ENCODE measurements at places on chromosomes 5 and 9. TPM values are rescaled to one million over a fixed set of nuclear protein-coding genes. Genes with fewer than 3 reads are reported as not detected.

GRCh38 chr5:17448877-17449276 lies 49.2 kb upstream of the TAF11L2 start:
- no peak for DNase-seq

DNA sequence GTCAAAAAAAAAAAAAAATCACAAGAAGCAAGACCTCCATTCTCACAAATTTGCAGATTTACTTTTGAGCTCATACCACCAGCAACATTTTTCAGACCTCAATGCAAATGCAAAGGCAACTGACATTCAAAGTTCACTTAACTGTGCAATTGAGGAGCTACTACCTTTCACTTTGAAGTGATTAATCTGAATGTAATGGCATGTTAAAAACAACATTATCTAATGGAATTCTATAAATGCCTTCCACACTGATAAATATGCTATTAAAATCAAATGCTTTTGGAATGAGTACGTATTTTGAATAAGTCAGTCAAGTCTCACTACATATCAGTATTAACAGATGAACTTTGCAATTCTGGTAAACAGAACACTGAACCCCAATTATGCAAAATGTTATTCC lies 32.3 kb downstream of the UBQLN1 start:
- no peak for DNase-seq

DNA sequence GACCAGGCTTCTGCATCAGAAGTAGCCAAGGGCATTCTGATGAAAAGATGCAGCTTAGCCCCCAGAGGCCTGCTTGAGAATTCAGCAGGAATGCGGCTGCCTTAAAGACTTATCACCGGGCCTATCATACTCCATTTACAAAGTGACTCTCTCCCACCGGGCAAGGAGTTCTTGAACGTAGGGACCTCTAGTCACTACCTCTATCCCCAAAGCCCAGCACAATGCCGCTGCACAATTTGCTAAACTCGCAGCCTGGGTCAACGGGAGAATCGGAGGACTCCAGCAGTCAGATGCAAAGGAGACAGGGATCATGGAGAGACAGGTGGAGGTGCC lies 661 bp downstream of the PDCL start:
- DNase-seq = no peak

GRCh38 chr5:57420801-57421200 lies 61.8 kb downstream of the ACTBL2 start:
- no peak for DNase-seq

GRCh38 chr5:110561510-110561909 lies 165.0 kb downstream of the TMEM232 start:
- DNase-seq = no peak

Gene SOX30
- 0.19 TPM for total RNA-seq

Gene USP20
- 14.0 TPM for total RNA-seq

Gene PCDHA1
- total RNA-seq = not detected

All from Right ventricle myocardium inferior (tissue), 1 donor.